Lower leg skin (tissue), 4 donors: ENCODE measurements at places on chromosomes 16 and 17. TPM values are rescaled to one million over a fixed set of nuclear protein-coding genes. Genes with fewer than 3 reads are reported as not detected.

GRCh38 chr16:65975049-65975708 is 391.3 kb upstream of the CDH5 start:
- no peak for DNase-seq

DNA sequence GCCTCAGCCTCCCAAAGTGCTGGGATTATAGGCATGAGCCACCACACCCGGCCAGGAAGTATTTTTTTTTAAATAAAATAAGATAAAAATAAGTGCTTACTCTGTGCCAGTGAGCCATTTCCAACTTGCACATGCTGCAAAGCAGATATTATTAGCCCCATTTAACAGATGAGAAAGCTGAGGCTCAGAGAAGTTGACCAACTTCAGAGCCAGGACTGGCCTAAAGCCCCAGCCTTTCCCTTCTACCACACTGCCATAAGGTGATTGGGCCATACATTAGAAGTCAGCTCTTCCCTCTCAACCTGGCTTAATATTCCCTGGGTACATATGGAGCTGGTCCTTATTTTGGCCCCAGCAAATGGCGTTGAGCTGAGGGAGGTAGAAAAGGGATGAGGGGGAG is 25.1 kb downstream of the NEUROD2 start:
- DNase-seq: no peak

GRCh38 chr16:6695666-6696065 is 637.0 kb upstream of the RBFOX1 start:
- DNase-seq: no peak

DNA sequence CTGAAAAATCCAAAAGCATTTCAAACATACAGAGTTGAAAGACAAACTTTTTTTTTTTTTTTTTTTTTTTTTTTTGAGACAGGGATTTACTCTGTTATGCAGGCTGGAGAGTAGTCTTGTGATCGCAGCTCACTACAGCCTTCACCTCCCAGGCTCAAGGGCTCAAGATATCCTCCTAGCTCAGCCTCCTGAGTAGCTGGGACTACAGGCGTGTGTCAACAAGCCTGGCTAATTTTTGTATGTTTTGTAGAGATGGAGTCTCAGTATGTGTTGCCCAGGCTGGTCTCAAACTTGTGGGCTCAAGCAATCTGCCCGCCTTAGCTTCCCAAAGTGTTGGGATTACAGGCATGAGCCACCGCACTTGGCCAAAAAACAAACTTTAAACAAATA is 64.2 kb upstream of the KIFC3 start:
- no peak for DNase-seq

DNA sequence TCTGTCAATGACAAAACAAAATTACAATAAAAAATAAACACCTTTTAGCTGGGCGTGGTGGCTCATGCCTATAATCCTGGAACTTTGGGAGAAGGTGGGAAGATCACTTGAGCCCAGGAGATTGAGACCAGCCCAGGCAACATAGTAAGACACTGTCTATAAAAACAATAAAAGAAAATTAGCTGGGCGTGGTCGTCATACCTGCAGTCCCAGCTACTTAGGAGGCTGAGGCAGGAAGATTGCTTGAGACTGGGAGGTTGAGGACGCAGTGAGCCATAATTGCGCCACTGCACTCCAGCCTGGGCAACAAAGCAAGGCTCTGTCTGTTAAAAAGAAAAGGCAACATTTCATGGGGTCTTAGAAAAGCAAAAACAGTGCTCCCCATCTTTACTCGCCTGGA is 32.7 kb downstream of the EMP2 start:
- DNase-seq: no peak

GRCh38 chr16:68369697-68370580 is 59.1 kb downstream of the PRMT7 start:
- DNase-seq: no peak

GRCh38 chr17:58335061-58335731 is 6.6 kb upstream of the TSPOAP1 start:
- no peak for DNase-seq

- DNase-seq: no peak
Observed at GRCh38 chr17:12316021-12316420, 295.3 kb downstream of the MAP2K4 start.

GRCh38 chr16:2529961-2530628 is 1.1 kb downstream of the CEMP1 start:
- no peak for DNase-seq

GRCh38 chr17:78391843-78392242 is 13.4 kb downstream of the PGS1 start:
- DNase-seq: no peak

DNA sequence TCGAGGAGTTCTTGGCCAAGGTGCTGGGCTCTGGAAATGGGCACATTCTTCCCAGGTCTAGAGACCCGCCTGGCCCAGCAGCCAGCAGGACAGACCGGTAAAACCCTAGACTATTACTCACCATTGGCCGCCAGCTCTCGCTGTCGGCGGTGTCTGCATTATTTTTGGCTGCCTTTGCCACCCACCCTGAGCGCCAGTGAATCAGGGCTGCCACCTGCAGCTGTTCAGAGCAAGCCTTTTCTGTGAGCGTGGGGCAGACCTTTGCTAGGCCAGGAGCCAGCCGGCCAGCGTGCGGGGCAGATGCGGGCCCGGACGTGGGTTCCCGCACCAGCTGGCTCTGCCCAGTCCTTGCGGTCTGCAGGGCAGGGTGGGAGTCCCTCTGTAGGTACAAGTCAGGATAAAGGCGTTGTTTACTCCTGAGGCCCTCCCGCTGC is 15.8 kb upstream of the CLEC18A start:
- no peak for DNase-seq

DNA sequence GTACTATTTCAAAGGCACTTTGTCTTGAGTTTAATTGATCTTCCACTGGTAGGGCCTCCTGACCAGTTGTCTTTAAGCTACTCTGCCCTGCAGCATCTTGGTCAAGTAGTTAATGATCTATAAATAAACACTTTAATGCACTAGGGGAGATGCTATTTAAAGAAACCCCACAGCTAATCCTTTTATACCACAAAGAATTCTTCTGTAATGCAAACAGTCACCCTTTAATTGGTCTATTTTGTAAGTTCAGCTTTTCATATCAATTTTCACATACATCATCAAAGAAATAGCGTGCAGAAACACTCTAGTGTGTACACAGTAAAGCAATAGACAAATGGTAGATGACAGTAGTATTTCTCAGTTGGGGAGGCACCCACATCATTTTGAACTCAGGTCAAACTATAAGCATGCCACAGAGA is 70.3 kb downstream of the PMP22 start:
- DNase-seq: no peak

- DNase-seq: no peak
Observed at GRCh38 chr16:27177031-27177774, 26.1 kb upstream of the KDM8 start.

GRCh38 chr17:76106703-76107102 is 3.1 kb upstream of the EXOC7 start:
- no peak for DNase-seq

GRCh38 chr17:20263595-20263994 is 203.7 kb downstream of the LGALS9B start:
- DNase-seq: no peak

- peak; percentile 75 for DNase-seq
Observed at GRCh38 chr17:66676421-66676820, 158.5 kb upstream of the CACNG5 start.

GRCh38 chr17:8622191-8622590 is 8.3 kb downstream of the MYH10 start:
- DNase-seq: no peak

GRCh38 chr16:2386990-2387389 is 42.3 kb upstream of the CCNF start:
- no peak for DNase-seq

- no peak for DNase-seq
Observed at GRCh38 chr17:31743797-31744196, 115.2 kb downstream of the COPRS start.

DNA sequence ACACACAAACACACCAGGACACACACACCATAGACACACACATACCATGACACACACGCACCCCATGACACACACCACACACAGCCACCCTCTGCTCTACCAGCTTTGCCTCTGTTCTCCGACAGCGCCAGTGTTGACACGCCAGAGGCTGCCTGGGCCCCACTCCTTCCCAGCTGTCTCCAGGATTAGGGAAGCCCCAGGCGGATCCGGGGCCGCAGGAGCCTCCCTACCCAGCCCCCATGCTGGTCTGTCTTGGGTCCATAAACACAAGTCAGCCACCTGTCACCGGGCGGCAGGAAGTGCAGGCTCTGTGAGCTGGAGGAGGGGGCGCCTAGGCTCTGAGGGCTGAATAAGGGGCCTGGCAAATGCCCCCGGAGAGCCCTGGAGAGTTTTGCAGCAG is 10.5 kb downstream of the TBC1D16 start:
- no peak for DNase-seq

The HEATR9 gene
- not detected for total RNA-seq

The RASD1 gene
- 45.0 TPM for total RNA-seq

The CCL2 gene
- total RNA-seq: 10.5 TPM

The AATK gene
- 1.5 TPM for total RNA-seq

The GRIN2A gene
- 0.30 TPM for total RNA-seq

The SLC52A1 gene
- 16.1 TPM for total RNA-seq

The SAMD14 gene
- total RNA-seq: not detected

The CNTNAP4 gene
- not detected for total RNA-seq

The C17orf113 gene
- 0.97 TPM for total RNA-seq

The TP53TG3B gene
- not detected for total RNA-seq
